ENCODE measurements at places on chromosomes 11 and 22.
A peak's percentile ranks its signal among the peaks of the same experiment; 100 is the strongest.

GRCh38 chr11:3855808-3856491 lies 486 bp downstream of the STIM1 start:
- DNase-seq = peak; percentile 39

DNA sequence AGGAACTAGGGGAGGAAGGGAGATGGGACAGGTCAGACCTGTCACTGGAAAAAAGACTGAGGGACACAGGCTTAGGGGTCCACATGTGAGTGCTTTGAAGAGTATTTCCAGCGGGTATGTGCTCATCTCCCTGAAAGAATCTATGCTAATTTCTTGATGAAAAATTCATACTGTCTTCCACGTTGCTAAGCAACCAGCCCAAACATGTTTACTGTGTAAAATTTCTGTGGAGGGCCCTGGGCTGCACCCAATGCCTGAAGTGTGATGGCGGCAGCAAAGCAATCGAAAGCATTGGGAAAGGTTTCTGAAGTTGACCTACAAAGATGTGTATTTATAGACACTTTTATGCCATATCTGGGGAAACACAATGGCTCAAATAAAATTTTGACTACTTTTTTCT lies 7.4 kb downstream of the SYT13 start:
- no peak for DNase-seq

GRCh38 chr11:31757260-31757835 lies 53.8 kb downstream of the PAX6 start:
- DNase-seq = no peak

GRCh38 chr22:42560781-42561180 lies 7.0 kb downstream of the SERHL2 start:
- DNase-seq = no peak

GRCh38 chr11:118434553-118435289 lies 1.6 kb upstream of the KMT2A start:
- no peak for DNase-seq

- no peak for DNase-seq
Measured at GRCh38 chr11:58866788-58867187, 22.3 kb upstream of the GLYATL2 start.

DNA sequence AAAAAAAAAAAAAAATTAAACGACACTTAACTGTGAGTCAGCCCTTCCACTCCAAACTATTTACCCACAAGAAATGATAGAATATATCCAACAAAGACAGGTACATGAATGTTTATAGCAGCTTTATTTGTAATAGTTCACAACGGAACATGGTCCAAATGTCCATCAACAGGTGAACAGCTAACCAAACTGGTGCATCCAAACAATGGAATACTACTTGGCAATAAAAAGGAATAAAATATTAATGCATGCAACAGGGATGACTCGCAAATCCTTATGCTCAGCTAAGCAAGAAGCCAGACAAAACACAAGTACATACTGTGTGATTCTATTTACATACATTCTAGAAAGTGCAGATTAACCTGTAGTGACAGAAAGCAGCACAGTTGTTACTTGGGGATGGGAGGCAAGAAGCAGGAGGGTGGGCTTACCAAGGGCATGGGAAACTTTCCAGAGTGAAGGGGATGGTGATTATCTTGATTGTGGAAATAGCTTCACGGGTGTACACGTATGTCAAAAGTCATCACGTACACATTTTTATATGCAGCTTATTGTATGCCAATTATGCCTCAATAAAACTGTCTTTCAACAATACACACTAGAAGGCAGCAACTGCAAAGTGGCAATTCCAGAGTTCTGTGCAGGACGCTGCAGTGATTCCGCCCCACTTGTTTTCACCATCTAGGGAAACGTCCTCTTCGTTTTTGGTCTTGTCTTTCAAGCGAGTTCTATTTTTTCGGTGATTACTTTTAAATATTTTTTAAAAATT lies 6.7 kb upstream of the SF1 start:
- DNase-seq = peak; percentile 20

GRCh38 chr11:7533199-7534041 lies 19.6 kb downstream of the PPFIBP2 start:
- DNase-seq = no peak

DNA sequence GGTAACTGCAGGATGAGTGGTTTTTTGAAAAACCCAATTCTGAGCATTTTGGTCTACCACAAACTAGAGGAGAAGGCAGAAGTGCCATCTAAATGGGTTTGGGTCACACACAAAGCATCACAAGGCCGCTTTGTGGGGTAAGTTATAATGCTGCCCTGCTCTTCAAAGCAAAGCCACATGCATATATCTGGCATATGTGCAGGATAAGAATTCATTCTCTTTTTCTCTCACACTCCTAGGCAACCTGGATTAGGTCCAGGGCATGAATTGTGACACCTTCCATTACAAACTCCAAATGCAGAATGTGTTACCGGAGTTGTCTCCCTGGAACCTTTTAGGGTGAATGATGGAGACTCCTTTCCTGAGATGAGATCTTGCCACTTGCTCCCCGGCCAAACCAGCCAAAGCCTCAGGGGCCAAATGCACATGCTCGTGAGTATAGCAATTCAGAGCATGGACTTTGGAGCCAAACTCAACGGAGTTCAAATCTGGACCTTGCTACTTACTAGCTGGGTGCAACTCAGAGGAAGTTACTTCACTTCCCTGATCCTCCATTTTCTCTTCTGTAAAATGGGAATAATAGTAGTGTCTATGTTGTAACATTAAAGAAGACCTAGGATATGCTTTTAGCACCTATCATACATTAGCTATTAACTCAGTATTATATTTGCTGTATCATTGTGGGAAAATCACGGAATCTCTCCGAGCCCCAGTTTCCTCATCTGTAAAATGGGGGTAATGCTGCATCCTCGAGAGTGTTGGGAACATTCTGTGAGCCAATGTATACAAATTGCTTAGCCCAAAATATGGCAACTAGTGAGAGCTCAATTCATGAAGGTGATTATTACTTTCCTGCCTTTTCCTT lies 96.6 kb downstream of the COMMD9 start:
- no peak for DNase-seq

DNA sequence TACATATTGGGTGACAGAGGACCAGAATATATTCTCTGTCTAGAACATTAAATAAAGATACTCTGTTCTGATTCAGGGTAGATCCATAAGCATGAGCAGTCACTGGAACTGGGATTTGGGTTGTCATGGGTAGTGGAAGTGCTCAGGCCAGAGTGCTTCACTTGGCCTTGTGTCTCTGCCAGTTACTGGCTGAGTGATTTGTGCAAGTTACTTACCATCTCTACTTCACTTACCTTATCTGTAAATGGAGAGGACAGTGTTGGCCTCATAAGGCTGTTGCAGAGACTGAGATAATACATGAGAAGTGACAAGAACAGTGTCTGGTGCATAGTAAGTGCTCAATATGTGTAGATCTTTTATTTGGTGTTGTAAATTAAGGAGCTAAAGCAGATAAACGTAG lies 17.6 kb downstream of the ATXN10 start:
- no peak for DNase-seq

- no peak for DNase-seq
Measured at GRCh38 chr11:30326114-30326778, 3.3 kb downstream of the ARL14EP start.

GRCh38 chr11:76453248-76453647 lies 8.4 kb downstream of the EMSY start:
- DNase-seq = no peak

DNA sequence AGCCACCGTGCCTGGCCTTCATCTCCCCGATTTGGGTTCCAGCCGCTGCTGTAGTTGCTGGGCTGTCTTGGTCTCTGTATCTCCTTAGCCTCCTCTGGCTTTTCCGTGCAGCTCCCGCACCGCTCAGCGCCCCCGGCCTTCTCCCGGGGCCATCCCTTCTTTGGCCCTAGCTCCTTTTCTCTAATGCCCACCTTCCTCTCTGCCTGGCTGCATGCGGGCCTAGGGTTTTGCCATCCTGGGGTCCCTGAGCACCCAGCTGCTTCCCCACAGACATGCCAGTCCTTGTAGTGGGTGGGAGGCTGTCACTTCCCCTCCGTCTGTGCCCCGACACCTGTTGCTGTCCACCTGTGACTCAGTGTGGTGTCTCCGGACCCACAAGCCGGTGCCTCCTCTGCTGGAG lies 36.4 kb downstream of the KCNJ4 start:
- DNase-seq = no peak

- DNase-seq = peak; percentile 73
Measured at GRCh38 chr11:128568166-128568778, 19.1 kb downstream of the ETS1 start.

- DNase-seq = no peak
Measured at GRCh38 chr11:23851216-23851615, 645.6 kb upstream of the LUZP2 start.

GRCh38 chr11:45670386-45671135 lies 5.1 kb upstream of the CHST1 start:
- peak; percentile 55 for DNase-seq

DNA sequence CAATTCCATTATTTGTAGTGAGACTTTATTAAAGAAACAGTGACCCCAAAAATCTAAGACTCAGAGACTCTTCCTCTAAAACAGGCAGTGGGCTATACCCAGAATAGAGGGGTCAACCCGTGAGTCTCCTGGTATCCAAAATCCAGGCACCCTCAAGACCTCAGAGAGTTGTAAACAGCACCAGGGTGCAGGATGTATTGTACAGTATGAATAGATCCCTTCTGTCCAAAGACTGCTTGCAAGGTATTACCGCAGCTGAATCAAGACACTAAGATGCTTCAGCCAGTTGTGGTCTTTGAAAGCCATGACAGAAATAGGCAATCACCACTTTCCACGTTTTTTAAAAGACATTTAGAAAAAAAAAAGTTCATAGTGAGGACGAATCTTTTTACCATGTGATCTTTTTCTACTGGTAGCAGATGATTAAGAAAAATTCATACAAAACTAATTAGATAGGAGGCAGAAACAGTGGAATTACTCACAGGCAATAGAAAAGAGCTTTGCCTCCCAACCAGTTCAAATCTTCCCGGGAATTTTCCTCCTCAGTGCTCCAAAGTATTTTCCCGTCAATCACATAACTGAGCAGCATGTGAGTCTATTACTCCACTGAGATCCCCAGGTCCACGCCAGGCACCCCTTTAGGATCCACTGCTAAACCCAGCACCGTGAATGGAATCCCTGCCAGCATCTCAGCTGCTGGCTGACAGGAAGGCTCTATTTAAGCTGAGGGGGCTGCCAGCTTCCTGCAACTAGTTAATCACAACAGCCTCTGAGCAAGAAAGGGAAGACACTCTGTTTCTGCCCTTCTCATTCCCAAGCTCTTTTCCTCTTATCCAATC lies 113.1 kb downstream of the ETS1 start:
- no peak for DNase-seq

GRCh38 chr22:50361688-50362087 lies 18.6 kb downstream of the PPP6R2 start:
- DNase-seq = no peak

GRCh38 chr11:91396236-91397133 lies 828.1 kb upstream of the FAT3 start:
- peak; percentile 16 for DNase-seq

GRCh38 chr22:30327864-30328345 lies 1.2 kb upstream of the TBC1D10A start:
- no peak for DNase-seq

- DNase-seq = no peak
Measured at GRCh38 chr11:89052220-89052619, 13.6 kb downstream of the GRM5 start.

DNA sequence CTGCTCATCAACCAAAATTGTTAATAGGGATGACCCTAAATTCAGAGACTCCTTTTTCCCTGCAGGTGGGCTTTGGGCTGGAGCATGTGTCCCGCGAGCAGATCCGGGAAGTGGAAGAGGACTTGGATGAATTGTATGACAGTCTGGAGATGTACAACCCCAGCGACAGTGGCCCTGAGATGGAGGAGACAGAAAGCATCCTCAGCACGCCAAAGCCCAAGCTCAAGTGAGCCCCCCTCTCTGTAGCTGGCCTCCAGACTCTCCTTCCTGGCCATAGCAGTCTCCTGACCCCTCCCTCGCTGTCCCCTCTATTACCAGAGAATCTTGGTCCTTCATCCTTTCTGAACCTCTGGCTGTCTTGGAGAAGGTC lies 47.9 kb upstream of the RAB1B start:
- no peak for DNase-seq

- no peak for DNase-seq
Measured at GRCh38 chr11:95364324-95365295, 133.6 kb upstream of the SESN3 start.

GRCh38 chr11:64371201-64371600 lies 12.2 kb downstream of the RPS6KA4 start:
- no peak for DNase-seq

GRCh38 chr11:42200311-42200710 lies 740.9 kb upstream of the LRRC4C start:
- DNase-seq = no peak

GRCh38 chr22:49694462-49695260 lies 133.0 kb downstream of the BRD1 start:
- no peak for DNase-seq

Measured in kidney (tissue), 22 donors.